ENCODE measurements at places on chromosomes 12 and 14.

- no peak for DNase-seq
Observed at GRCh38 chr12:94175763-94176668, 27.6 kb downstream of the PLXNC1 start.

DNA sequence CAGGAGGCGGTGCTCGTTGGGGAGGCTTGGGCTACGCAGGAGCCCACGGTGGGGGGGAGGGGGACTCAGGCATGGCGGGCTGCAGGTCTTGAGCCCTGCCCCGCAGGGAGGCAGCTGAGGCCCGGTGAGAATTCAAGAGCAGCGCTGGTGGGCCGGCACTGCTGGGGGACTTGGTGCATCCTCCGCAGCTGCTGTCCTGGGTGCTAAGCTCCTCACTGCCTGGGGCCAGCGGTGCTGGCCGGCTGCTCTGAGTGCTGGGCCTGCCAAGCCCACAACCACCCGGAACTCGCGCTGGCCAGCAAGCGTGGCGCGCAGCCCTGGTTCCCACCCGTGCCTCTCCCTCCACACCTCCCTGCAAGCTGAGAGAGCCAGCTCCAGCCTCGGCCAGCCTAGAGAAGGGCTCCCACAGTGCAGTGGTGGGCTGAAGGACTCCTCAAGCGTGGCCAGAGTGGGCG is 3.2 kb downstream of the METTL25 start:
- no peak for DNase-seq

- DNase-seq = no peak
Observed at GRCh38 chr12:109423392-109423791, 53.7 kb downstream of the KCTD10 start.

DNA sequence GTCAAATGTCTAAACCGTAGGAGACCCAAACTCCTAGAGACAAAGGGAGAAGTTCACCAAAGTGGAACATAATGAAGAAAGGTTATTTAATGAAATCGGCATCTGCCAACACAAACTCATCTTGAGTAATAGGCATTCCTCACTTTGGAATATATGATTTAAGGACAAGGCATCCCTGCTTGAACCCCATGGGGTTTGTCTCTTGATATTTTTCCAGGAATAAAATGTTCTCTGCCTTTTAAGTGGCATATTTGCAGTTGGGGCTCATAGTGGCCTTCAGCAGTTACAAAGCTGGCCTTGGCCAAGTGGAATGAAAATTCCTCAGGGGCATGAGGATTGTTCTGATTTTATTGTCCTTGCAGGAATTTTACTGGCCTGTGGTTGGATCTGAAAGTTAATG is 7.1 kb downstream of the POP5 start:
- DNase-seq = no peak

DNA sequence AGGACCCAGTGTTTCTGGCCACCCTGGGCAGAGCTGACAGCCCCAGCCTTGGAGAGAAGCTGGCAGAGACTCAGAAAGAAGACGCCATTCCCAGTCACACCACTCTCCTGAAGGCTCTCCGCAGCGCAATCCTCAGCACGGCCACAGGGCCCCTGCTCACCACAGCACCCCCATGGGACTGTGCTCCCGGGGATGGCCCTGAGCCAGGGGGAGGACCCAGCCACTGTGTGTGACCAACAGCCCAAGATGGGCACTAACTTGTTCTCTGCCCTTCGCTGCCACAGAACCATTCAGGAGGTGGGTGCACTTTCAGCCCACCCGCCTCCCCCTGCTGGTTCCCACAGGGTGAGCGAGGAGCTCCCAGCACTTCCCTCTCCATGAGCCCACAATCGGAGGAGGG is 57.1 kb downstream of the CCNK start:
- DNase-seq = no peak

GRCh38 chr14:69582212-69582611 is 7.5 kb upstream of the CCDC177 start:
- no peak for DNase-seq

- DNase-seq = no peak
Observed at GRCh38 chr14:45939572-45939971, 686.6 kb upstream of the MIS18BP1 start.

- no peak for DNase-seq
Observed at GRCh38 chr12:112353393-112353792, 28.8 kb downstream of the HECTD4 start.

GRCh38 chr12:68031881-68032739 is 42.9 kb downstream of the IFNG-AS1 start:
- DNase-seq = no peak

DNA sequence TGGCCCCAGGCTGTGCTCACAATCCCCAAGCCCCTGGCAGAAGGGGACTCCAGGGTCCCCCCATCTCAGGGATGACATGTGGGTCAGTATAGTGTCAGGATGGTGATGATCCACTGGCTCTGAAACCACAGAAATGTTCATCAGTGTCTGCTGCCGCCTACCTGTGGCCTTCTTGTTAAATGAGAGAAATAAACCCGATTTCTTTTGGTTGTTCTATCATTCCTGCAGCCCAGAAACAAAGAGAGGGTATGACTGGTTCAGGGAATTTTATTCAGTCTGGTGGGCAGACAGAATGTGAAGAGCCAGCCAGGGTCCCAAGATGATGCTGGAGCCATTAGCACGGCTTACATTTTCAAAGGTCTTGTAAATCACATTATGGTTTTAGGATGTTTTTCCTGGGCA is 86.6 kb downstream of the CRADD start:
- DNase-seq = no peak

DNA sequence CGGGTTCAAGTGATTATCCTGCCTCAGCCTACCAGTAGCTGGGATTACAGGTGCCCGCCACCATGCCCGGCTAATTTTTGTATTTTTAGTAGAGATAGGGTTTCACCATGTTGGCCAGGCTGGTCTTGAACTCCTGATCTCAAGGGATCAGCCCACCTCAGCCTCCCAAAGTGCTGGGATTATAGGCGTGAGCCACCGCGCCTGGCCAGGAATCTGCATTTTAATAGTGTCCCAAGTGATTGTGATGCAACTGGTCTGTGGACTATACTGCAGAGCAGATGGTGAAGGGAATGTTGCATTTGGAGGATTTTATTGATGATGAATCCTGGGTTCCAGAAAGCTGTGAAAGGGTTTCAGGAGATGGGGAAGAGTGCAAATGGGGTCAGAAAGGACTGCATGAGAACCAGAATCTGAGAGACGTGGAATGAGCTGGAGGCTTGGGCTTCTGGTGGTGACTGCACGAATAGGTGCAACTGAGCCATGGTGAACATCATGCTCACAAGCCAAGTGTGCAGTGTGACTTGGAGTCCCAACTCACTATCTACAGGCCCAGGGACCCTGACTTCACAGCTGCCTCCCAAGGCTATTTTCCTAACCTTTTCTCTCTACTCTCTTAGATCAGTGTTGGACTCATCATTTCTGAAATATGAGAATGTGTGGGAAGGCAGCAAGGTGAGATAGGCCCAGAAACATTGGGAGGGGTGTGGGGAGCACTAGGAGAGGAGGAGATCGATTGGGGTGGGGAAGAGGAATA is 4.5 kb downstream of the RPS26 start:
- DNase-seq = no peak

DNA sequence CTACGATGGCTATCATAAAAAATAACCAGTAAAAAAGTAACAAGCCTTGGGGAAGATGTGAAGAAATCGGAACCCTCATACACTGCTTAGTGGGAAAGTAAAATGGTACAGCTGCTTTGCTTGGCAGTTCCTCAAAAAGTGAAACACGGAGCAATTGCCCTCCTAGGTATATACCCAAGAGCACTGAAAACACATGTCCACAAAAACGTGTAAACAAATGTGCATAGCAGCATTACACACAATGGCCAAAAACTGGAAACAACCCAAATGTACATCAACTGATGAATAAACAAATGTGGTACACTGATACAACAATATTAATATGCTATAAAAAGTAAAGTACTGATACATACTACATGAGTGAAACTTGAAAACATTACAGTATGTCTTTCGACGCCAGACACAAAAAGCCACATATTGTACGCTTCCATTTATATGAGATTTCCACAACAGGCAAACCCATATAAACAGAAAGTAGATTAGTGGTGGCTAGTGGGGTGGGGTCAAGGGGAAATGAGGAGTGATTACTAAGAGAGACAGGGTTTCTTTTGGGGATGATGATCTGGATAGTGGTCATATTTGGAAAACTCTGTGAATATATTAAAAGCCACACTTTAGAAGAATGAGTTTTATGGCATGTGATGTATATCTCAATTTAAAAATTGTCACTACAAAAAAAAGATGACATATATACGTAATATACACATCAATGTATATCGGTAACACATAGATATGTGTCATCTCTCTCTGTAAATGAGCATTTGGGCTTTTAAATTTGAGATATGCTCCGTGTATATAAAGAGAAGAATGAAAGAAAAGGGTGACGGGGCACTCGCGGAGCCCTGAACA is 996 bp downstream of the SLC41A2 start:
- DNase-seq = no peak

DNA sequence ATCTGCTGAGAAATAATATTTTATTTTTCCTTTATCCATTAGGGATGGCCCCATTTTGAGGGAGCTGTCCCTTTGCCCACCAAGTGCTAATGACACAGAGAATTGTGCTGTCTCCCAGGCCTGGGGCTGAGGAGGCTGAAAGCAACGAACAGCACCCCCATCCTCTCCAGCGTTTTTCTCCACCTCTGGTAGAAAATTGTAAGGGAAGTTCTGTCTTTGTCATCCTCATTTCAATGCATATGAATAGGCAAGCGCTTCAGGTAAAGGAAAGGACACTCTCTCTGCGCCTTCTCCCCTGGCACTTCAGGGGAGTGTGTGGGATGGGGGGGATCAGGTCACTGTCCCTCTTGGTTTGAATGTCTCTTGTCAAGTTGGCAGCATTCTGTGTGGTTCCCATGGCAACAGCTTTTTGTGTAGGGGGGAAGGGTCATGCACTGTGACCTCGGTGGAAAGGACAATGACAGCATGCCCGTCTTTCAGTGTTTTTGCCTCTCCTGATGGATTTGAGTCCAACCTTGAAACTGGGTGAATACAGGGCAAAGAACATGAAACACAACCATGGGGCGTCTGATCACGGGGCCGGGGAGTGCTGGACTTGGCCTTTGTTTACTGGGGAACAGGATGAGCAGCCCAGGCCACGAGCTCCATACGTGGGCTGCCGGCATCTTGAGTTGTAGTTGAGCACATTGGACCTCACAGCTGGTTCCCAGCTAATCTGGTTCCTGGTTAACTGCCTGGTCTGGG is 230.2 kb downstream of the VRK1 start:
- no peak for DNase-seq

DNA sequence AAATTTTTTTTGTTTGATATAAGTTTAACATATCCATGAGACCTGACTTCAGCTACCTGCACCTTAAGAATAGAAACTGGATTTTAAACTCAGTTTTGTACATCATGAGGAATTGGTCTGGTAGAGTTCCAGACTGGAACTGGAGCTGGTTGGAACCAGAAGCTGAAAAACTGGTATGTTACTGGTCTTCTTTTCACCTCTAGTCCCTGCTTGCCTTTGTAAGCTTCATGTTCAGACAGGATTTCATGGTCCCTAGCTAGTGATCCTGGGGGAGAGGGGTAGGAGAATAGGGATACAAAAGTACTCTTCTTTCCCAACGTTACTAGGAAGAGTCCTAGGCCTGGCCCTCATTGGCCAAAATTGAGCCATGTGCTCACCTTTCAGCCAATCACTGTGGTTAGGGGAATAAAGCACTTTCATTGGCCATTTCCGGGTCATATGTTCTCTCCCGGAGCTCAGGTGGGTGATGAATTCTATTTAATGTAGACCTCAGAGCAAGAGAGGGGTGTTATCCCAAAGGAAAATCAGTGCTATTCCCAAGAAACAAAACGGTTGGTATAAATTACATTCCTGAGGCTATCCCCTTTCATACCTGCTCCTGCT is 36.9 kb upstream of the APPL2 start:
- no peak for DNase-seq

- DNase-seq = no peak
Observed at GRCh38 chr12:80509781-80510556, 65.9 kb downstream of the PTPRQ start.

GRCh38 chr14:96050482-96050881 is 11.3 kb downstream of the C14orf132 start:
- no peak for DNase-seq

- DNase-seq = no peak
Observed at GRCh38 chr14:69992564-69992963, 113.3 kb downstream of the SMOC1 start.

- no peak for DNase-seq
Observed at GRCh38 chr12:71686658-71687025, 760 bp downstream of the TMEM19 start.

- DNase-seq = no peak
Observed at GRCh38 chr14:87615047-87615446, 377.9 kb downstream of the GALC start.

GRCh38 chr12:32894566-32894965 is 2.0 kb downstream of the PKP2 start:
- DNase-seq = no peak

DNA sequence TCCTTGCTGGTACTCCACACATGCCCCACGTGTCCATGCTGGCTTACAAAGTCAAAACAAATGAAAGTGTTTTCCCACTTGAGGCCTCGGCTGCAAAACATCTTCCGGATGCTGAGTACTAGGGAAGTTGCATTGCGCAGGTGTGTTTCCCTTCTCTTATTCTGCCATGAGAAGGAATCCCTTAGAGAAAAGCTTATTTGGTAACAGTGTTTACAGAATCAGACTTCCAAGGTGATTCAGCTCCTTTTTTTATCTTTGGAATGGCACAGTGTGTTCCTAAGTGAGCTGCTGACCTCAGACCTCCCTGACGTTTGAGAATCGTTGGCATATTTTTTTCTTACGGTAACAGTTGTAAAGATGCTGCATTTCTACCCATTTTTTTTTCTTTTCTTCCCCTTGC is 211.3 kb downstream of the ESR2 start:
- no peak for DNase-seq

DNA sequence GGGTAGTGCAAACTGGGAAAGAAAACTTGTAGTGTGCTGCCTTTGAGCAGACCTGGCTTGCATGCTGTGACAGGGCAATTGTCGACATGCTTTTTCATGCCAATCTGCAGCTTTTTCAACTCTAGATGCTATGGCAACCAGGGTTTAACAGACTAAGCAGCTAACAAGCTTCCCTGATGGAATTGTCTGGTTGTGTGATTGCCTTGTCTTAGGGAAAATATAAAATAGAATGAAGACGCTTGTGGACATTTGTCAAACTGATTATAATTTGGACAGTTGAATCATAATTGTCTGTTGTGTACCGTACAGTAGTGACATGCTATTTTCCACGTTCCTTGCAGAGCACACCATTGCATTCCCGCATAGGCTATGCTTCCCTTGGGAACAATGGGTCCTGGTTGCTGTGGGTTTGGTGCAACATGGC is 113.0 kb downstream of the FOXG1 start:
- DNase-seq = no peak

DNA sequence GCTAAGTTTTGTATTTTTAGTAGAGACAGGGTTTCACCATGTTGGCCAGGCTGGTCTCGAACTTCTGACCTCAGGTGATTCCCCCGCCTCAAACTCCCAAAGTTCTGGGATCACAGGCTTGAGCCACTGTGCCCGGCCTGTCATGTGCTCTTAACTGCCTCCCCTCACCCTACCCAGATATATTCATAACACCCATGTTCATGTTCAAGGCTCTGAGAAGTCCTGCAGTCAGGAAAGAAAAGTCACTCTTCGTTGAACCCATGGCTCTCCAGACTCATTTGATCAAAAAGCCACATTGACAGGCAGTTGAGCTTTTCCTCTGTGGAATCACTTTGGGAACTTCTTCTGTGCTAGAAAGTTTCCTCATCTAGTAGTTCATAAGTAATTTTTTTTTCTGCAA is 545.5 kb upstream of the TBX3 start:
- no peak for DNase-seq
